CD4-positive, alpha-beta memory T cell (primary cell): ENCODE measurements at places on chromosomes 5 and 9. TPM values are rescaled to one million over a fixed set of nuclear protein-coding genes. Genes with fewer than 3 reads are reported as not detected.

GRCh38 chr5:95925939-95926338 lies 35.7 kb downstream of the ELL2 start:
- no peak for DNase-seq

DNA sequence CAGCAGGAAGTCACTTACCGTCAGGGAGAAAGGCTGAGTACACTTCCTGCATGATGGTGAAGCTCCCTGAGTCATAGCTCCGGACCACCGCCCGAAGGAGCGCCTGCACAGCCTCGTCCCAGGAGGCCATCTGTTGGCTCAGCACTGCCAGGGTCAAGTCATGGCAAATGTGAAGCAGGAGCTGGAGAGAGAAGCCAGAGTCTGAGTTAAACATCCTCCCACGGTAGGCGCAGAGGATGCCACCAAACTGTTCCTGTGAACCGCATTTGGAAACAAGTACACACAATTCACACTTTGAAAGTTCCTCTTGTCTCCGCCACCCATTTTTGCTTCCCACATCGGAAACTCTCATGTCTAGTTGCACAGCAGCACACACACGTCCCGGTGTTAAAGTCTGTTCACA lies 33.9 kb downstream of the CNOT8 start:
- no peak for DNase-seq

- DNase-seq: no peak
Observed at GRCh38 chr9:935348-935965, 41.0 kb upstream of the DMRT3 start.

- DNase-seq: no peak
Observed at GRCh38 chr9:135944444-135945252, 16.5 kb downstream of the UBAC1 start.

GRCh38 chr5:139756971-139757370 lies 38.6 kb upstream of the PSD2 start:
- no peak for DNase-seq

- DNase-seq: no peak
Observed at GRCh38 chr9:75148561-75148960, 60.2 kb downstream of the OSTF1 start.

Gene MYOT
- total RNA-seq: not detected

Gene COL23A1
- total RNA-seq: 0.25 TPM
